T-helper 9 cell (primary cell): ENCODE measurements at places on chromosomes 1 and 21.

- DNase-seq: peak; percentile 17
Measured at GRCh38 chr1:235513495-235514366, 9.5 kb upstream of the B3GALNT2 start.

DNA sequence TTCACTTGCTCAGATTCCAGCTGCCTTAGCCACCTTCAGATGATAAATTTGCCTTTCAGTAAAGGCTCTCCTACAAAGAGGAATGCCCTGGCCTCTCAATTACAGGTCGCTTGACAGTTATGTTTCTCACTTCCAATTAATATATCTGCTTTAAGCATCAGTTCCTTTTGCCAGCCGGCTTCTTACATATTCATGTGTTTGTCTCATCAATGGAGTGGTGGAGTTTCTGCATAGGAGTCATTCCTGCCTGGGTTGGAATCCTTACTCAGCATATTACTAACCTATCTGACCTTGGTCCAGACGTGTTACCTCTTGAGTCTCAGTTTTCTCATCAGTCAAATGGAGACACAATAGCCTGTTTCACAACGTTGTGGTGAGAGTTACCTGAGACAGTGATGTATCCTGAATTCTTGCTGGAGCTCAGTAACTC lies 9.4 kb upstream of the SESN2 start:
- no peak for DNase-seq

DNA sequence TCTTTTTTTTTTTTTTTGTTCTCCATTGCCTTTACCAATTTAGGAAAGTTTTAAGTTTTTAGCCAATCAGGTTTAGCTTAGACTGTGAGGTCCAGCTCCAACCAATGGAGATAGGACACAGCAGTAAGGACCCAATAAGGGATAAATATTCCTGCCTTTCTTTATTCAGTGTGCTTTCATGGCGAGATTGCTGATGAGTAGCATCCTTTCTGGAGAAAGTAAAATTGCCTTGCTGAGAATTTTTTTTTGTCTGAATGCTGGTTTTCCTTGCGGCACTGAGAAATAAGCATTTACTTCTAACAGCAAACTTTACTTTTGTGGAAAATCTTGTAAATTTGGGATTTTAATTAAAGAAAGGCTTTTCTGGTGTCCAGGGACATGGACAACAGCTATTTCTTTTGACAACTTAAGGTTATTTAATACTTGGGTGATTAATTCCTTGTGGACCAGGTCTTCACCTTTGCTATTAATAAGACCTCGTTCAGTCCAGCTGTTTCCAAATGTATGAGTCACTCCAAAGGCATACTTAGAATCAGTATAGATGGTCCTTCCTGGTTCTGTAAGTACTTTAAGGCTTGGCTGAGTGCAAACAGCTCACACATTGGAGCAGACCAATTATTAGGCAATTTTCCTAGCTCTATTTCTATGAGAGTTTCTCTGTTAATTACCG lies 54.1 kb downstream of the SERINC2 start:
- no peak for DNase-seq

DNA sequence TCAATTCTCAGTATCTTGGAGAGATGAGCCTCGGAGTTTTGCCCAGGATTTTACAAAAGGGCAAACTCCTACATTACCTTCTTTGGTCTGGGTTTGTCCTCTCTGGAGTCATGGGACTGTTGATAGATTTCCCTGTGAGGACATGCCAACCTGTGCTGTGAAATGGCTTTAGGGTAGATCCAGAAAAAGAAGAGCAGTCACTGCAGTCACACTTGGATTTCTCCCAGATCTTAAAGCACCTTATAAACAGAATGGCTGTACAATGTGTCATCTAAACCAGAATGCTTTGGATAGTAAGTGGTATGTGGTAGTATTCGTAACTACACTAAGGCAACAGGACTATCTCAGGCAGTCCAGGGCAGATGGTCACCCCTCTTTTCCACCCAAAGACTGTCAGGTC lies 1.9 kb upstream of the CSRP1 start:
- DNase-seq: no peak

DNA sequence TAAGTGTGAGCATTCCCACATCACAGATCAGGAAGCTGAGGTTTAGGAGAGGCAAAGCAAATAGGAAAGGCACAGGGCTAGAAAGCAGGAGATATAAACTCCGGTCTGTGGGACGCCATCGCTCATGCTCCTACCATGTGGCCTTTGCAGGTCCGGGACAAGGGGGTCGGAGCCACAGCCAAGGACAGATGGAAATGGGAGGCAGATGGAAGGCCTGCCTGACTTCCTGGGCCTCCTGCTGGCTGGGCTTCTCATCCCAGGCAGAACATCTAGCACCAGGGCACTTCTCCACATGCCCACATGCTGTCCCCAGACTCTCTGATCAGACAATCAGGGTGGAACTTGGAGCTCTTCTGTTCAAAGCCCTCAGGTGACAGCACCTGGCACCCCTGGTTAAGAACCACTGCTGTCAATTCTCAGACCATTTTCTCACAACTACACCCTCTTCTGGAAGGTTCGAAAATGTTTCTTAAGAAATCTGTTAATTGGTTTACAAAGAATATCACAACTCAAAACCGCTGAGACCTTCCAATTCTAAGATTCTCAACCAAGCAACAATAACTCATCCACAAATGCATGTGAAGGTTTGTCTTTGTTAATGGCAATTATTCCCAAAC lies 173.3 kb upstream of the EDN2 start:
- DNase-seq: no peak

DNA sequence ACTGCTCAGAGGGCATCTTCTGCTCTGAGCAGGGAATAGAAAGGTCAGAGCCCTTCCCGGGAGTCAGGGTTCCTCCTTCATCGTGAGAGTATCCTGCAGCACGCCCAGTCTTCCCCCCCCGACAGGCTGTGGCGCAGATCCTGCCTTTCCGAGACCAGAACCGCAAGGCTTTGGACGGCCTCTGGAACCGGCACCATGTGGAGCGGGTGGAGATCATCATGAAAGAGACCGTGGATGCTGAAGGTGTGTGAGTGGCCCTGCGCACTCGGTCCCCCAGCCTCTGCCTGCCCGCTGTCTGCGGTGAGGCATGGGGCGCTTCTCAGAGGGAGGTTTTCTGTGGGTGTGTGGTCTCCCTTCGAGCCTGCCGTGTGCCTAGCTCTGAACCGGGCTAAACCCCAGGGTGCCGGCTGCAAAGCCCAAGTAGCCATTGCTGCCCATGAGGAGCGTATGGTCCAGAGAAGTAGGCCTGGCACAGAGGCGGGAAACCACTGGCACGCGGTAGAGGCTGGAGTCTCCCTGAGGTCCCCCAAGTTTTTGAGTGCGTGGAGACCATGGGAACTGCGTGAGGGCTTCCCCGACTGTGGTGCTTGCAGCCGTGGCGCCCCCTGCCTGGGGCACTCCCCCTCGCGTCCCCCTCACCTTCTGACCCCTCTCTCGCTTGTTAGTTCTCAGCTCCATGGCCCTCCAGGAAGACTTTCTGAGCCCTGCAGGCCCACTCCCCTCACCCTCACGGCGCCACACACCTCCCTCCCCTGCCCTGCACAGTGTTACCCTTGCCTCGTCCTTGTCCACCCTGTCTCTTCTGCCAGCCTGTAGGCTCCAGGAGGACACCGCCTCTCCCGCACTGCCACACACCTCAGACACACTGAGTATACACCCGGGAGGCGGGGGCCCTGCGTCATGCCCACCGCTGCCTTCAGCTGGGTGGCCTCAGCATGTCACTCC lies 12.5 kb downstream of the H6PD start:
- no peak for DNase-seq
